H9 (cell line): ENCODE measurements at places on chromosomes 4 and X.

DNA sequence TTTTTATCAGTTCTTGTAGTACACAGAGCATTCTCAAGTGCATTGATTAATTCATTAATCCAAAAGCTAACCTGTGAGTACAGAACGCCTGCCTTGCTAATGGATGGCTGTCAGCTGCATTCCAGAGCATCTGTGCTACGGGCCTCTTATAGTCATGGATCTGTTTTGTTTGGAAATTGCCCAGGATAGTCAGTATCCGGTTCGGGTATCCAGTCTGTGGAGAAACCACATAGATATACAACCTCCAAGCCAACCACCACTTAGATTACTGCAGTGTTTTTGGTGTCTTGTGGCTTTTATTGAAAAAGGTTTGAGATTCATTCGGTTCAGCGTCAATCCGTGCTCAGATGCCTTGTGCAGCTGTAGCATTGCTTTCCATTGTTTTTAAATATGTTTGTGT is 4.0 kb downstream of the LAP3 start:
- no peak for DNase-seq

GRCh38 chr4:101081695-101082369 is 265.5 kb downstream of the PPP3CA start:
- DNase-seq = no peak

- DNase-seq = no peak
Observed at GRCh38 chrX:39822133-39822748, 275.5 kb downstream of the BCOR start.

DNA sequence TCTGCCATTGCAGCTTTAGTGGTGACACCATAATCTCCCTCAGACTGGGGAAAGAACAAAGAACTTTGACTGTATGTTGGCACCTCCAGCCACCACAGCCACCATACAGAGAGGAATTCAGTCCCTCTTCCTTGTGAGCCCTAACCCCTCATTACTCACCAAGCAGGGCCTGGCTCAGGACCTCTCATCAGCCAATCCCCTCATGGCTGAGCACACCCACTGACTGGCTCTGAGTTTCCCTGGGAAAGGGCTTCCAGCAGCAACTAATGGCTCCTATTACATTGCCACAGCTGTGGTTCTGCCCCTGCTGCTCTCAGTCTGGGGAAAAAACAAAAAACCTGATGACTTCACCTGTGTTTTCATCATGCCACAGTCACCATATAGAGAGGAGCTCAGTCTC is 1482.6 kb downstream of the FAM133A start:
- DNase-seq = peak; percentile 24

DNA sequence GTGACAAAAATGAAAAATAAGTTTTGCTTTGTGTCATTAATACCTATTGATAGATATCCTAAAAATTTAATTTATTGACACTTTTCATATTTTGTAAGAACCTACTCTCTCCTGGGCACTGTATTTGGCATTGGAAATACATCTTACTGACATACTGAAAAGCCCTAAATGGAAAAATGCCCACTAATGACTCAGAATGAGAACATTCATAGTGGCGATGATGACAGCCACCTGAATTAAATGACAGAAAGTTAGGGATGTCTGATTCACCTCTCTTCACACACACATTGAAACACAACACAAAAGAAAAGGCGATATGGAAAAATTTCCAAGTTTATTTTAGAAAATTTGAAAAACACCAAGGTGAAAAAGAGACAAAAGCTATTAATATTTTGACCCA is 992.3 kb downstream of the STPG2 start:
- no peak for DNase-seq

DNA sequence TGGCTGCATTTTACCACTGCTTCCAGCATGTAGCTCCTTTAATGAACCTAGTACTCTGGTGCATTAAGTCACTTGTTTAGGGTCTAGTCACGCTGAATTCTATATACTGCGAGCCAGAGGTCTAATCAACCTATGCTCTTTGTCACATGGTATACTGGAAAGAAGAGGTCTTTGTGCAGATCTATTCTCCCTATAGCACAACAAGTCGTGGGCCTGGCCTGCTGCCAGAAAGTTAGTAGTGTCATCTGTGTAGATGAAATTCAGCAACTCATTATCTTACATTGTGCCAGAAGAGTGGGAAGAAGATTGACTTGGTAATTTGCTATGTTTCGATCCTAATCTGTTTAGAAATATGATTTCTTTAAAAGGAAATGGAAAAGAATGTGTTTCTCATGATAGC is 80.8 kb downstream of the AWAT2 start:
- DNase-seq = no peak

DNA sequence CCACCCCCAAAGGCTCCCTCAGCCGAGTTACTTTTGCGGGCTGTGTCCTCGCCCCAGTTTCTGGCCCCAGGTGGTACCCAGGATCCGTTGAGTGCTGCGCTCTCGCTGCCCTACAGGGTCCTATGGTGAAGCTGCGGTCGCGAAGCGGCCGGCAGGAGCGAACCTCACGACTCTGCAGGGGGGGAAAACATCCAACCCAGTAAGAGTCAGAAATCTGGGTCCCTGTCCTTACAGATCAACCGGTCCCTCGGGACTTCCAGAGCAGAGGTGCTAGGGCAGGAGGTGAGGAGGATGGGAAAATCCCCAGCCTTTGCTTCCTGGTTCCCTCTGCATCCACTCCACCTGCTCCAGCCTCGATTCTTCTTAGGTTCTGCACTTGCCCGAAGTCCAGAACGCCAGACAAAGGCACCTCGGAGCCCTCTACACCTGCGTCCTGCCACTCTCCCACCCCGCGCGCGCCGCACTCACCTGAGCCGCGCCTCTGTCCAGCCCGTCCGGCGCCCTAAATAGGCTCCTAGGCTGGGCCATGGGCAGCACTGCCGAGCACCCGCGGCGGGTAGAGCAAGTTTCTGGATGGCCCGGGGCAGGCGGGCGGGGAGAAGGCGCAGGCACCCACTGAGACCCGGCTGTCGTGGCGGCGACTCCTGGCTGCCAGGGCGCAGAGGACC is at the start of gene HS3ST1:
Gene HS3ST1 (minus strand): TSS at position 664 of the 668 bp plus-strand sequence. CDS start 28,889 bp downstream, outside the sequence.
- DNase-seq = peak; percentile 39

DNA sequence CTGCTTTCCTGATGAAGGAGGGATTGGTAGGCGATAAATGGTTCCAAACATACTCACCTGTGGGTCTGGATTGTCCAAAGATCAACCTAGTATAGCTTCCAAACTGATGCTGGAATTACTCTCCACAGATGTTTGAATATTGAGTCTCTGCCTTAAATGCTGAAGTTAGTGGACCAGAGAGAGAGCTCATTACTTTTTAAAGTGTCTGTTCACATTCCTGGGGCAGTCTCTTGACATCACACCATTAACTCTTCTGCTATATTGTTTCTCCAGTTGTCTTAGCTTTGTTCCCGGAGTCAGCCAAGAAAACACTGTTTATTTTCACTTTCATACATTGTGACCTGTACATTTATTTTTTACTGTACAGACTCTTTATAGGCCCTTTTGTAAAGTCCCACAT is 35.4 kb downstream of the ARHGEF38 start:
- DNase-seq = no peak
